ENCODE measurements at places on chromosomes 12 and 14.

- DNase-seq: no peak
Measured at GRCh38 chr12:117119592-117120198, 20.5 kb upstream of the TESC start.

DNA sequence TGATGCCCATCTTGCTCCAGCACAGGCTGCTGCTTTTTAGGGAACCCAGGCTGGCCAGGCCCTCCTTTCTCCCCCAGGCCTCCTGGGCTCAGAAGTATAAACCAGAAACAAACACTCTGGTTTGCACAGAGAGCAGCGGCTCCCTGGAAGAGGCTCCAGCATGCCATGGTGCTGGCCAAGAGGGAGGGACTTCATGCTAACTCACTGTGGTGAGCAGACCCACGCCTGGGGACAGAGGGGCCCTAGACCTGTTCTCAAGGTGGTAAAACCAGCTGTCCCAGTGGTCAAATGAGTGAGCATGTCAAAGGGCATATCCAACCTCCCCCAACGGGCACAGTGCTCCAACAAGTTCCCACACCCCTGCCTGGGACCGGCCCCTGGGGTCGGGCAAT lies 15.5 kb downstream of the BCL11B start:
- DNase-seq: no peak

- DNase-seq: no peak
Measured at GRCh38 chr14:89955022-89955744, 544 bp upstream of the TDP1 start.

DNA sequence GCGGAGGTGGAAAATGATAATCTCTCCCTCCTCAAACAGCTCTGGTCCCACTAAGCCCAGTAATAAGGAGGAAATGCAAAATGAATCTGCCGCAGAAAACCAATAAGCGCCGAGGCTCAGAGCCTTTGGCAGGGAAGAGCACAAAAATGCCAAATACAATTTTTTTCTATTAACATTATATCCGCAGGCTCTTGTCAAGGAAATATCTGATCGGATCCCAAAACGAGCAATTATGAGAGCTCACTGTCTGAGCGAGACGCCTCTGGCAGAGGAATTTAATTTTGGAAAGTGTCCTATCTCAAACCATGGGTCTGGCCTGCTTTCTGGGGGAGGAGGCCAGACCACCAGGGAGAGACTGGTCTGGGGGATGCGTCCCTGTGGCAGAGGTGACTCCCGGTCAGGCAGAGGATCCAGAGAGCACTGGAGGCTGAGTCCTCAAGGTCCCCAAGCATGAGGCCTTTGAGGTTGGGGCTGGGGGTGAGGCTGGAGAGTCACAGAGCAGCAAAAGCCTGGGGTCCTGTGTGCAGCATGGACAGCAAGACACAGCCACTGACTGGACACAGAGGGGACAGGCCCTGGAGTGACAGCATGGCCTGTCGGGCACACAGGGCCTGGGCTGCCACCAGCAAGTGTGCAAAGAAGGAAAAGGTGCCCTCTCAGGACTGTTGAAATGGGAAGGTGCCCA lies 342.8 kb upstream of the SFSWAP start:
- DNase-seq: no peak

DNA sequence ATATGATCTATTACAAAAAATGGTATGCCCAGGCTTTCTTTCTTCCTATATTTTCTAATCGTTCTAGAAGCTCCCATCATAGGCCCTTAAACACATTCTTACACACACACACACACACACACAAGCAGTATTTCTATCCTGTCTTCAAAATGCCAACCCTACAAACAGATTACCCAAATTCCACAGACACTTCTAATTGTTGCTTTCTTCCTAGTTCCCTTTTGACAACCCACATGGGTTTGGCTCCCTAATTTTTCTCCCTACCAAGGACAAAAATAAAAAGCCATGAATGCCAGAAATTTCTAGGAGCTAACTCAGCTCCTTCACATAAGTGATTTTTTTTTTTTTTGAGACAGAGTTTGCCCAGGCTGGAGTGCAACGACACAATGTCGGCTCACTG lies 60.3 kb upstream of the NTF3 start:
- DNase-seq: no peak

GRCh38 chr12:109483346-109483745 lies 5.9 kb downstream of the UBE3B start:
- no peak for DNase-seq

DNA sequence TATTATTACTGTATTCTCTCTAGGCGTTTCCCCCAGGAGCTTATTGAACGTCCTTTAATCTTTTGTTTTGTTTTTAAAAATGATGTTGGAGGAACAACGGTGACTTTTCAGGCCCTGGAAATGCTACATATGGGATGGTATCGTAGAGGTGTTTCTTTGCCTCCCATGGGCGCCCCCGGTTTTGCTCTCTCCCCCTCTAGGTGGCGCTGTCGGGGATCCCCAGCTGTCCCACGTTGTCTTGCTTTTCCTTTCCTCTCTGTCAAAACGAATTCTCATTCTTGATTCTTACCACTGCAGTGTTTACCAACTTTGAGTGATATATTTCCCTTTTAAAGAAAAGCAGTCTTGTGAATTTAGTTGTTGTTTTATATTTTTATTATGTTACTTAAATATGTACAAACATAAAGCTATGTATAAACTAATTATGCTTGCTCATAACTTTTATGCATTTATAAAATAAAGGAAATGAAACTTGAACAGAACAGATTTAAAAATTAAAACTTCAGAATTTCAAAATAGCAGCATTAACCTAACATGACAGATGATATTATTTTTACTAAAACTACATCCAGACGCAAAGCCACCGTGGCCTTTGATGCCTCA lies 171.9 kb downstream of the RGS6 start:
- no peak for DNase-seq

DNA sequence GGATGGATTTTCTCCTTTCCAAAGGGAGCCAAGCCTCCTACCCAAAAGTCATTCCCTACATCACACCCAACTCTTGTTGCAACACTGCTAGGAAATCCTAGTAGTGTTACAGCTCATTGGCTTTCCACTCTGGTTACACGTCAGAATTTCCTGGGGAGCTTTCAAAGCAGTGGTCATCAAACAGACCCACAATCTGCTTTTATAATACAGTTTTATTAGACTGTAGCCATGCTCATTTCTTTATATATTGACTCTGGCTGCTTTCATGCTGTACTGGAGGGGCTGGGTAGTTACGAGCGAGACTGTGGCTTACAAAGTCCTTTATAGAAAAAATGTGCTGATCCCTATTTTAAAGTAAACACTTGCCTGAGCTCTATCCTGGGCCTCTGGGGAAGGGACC lies 34.3 kb downstream of the ZFYVE26 start:
- DNase-seq: no peak

- DNase-seq: peak; percentile 32
Measured at GRCh38 chr12:124032265-124032886, 59.4 kb downstream of the ZNF664 start.

GRCh38 chr14:26522967-26523366 lies 74.9 kb downstream of the NOVA1 start:
- DNase-seq: peak; percentile 49

- DNase-seq: no peak
Measured at GRCh38 chr12:122062832-122063693, 15.5 kb upstream of the MLXIP start.

GRCh38 chr14:100640471-100641273 lies 53.5 kb upstream of the BEGAIN start:
- peak; percentile 43 for DNase-seq

DNA sequence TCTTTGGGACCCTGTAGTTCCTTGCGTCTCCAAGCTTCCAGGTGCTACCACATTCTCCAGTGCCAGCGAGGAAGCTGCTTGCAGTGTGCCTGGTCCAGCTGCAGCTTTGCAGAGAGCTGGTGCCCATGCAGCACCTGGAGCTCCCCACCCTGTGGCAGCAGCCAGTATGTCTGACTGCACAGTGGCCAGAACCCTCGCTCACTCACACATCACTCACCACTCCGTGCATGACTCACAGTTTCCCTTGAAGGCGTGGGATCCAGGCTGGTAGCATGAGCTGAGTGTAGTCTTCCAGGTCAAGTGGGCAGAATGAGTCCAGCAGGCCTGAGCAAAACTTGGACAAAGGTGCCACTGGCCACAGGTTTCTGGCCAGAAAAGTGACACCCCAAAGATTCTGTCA lies 33.6 kb downstream of the SDR9C7 start:
- DNase-seq: no peak

GRCh38 chr14:61530896-61531295 lies 164.4 kb upstream of the HIF1A start:
- no peak for DNase-seq

- no peak for DNase-seq
Measured at GRCh38 chr12:98645572-98646067, 530 bp downstream of the APAF1 start.

- no peak for DNase-seq
Measured at GRCh38 chr14:70894868-70895267, 12.4 kb upstream of the PCNX1 start.

DNA sequence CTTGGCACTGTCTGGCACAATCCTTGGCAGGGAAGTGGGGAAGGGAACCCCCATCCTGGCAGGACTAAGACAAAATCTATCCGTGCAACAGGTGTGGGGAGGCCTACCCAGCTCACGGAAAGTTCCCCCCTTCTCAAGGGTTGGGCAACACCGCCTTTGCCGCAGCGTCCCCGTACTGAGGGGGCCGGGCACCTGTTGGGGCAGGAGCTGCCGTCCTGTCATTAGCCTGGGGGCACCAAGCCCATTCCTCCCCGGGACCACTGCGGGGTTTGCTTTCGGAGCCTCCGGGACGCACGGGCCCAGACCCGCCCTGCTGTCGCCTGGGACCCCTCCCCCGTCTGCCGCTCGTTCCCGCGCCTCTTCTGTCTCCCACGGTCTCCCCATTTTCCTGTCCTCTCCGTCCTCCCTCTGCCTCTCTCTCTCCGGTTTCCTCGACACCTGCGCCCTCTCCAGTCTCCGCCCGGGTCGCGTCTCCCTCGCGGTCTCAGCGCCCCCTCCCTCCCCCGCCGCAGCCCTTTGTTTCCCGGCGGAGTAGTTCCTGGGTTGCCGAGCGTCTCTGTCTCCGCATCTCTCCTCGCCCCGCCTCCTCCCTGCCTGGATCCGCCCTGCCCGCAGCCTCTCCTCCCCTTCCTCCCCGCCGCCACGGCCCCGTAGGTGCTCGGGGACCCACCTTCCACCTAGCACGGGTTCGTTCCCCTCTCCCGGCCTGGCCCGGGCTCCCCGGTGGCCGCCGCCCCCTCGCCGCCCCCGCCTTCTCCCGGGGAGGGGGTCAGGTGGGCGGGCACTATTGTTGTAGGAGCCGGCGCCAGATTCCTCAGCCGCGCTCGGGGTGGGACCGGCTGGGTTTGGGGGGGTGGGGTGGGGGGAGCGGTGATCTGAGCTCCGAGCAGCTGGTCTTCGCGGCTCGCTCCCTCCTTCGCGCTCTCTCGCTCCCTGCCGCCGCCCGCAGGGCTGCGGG lies at the start of gene CACNB3:
CACNB3 (plus strand) TSS at position 624 of the 958 bp plus-strand sequence. CDS start 434 bp downstream, outside the sequence.
- no peak for DNase-seq

- DNase-seq: no peak
Measured at GRCh38 chr12:1995205-1995896, 8.9 kb downstream of the DCP1B start.

GRCh38 chr14:54646626-54647025 lies 79.7 kb downstream of the SAMD4A start:
- DNase-seq: no peak

DNA sequence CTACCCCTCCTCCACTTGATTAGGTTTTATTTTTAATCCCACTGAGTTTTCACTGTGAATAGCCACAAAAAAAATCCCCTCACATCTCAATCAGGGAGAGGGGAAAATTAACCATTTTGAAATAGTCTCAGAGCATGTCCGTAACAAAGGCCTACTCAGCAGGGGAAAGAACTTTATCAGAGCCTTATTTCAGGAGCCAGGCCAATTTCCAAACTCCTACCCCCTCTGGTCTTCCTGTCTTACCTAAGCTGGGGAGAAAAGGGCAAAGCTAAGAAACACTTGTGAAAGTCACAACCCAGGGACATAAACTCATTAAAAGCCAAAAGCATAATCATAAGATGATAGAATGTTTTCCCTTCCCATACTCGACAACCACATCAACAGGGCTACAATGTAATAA lies 260.3 kb upstream of the DIO3 start:
- DNase-seq: no peak

DNA sequence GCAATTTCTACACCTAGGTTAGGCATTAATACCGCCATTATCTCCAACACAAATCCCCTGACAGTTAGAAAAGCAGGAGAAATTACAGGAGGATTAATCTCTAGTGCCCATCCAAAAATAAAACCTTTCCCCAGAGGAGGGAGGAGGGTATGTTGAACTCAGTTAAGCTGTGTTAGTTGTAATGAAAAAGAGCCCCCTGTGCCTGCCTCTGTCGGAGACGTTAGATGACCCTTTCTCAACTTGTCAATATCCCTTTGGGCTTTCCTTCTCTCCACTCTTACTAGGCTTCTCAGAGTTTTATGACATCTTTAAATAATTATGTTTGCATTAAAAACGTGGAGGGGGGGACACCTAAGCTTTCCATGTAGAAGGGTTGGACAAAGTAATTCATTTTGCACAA lies 278.2 kb downstream of the PDZRN4 start:
- DNase-seq: no peak

GRCh38 chr12:3117144-3117581 lies 40.0 kb downstream of the TSPAN9 start:
- no peak for DNase-seq

GRCh38 chr14:96409701-96410100 lies 17.8 kb downstream of the AK7 start:
- no peak for DNase-seq

All from fibroblast of skin of left biceps (primary cell).